Activated T-cell treated with anti-CD3 and anti-CD28 coated beads, Interleukin-2, amount 50 U/mL, for 24 hours (primary cell): ENCODE measurements at places on chromosomes 2 and 18.

DNA sequence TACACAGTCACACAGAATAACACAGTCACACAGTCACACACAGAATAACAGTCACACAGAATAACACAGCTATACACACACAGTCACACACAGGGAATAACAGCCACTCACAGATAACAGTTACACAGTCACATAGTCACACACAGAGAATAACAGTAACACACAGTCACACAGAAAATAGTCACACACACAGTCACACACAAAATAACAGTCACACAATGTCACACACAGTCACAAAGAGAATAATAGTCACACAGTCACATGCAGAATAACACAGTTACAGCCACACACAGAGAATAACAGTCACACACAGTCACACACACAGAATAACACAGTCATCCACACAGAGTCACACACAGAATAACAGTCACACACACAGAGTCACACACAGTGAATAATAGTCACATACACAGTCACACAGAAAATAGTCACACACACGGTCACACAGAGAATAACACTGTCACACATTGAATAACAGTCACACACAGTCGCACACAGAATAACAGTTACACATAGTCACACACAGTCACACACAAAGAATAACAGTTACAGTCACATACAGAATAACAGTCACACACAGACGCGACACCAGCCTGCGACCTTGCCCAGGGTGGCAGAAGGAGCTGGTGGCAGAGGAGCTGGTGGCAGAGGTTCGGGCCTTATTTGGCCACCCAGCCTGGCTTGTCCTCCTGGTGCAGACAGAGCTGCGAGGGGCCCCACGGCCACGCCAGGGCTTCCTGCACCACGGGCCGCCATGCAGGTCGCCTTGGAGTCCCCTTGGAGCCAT lies 51.3 kb downstream of the RAMP1 start:
- H3K27me3 ChIP-seq: no peaks in the 10 kb centered on the region
- H3K27ac ChIP-seq: no peak overlapping the region
- no peak for DNase-seq
- peaks cover 5% of the 10 kb centered on the region for H3K4me1 ChIP-seq
- H3K36me3 ChIP-seq: peaks cover 6% of the 10 kb centered on the region

DNA sequence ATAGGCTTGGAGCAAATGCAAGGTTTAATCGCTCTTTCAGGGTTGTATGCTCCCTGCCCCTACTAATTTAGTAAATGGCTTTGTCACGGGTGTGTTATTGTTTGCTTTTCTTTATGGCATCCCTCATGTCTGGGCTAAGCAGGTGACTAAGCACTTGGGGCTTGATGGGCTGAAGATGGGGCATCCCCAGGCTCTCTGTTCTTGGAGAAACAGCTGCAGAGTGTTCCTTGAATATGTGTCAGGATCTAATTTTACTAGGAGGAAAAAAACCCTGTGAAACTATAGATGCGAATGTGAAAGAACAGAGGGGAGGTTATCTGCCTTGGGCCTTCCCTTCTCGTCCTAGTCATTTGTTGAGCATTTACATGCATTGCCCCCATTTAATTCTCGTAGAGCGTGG lies 94.7 kb upstream of the TAF1B start:
- peaks cover 47% of the 10 kb centered on the region for H3K4me1 ChIP-seq
- H3K36me3 ChIP-seq: no peaks in the 10 kb centered on the region
- no peak for DNase-seq
- H3K27ac ChIP-seq: peak overlapping the region; percentile 62

DNA sequence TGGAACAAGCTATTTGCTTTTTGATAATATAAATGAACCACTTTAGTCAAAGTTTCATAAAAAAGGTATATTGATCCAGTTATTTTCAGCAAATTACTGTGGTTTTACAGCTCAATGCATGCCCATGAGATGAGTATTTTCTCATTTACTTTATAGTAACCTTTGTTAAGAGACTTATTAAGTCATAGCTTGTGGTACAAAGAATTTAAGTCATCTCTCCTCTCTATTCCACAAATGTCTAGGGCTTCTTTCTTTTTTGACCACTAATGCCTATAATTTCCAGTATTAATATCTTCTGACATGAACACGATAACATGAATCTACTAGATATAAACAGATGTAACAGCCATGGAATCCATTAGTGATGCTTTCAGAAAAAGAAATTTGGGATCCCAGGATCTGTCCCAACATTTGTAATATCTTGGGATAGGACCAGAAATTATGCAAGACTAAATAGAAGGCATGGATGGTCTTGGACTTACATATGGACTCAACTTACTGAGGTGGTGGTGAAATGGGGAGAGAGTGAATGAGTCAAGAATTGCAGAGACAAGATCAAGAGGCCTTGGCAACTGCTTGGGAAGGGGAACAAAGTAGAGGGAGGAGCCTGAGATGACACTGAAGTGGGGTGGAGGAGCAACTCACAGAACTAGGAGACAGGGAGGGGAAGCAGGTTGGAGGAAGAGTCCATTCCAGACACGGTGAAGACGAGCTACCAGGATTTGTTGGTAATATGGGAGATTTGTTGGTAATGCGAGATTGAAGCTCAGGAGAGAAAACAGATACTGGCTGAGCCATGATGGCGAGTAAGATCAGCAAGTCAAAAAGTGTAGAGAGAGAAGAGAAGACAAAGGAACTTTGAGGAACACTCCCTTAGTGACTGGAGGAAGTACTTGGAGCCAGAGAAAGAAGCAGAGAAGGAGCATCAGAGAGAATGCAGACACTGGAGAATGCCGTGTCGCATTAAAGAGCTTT lies 42.4 kb upstream of the KDM3A start:
- H3K4me1 ChIP-seq: peaks cover 5% of the 10 kb centered on the region
- no peak overlapping the region for H3K4me3 ChIP-seq
- no peak overlapping the region for H3K27ac ChIP-seq
- DNase-seq: no peak
- peaks cover 15% of the 10 kb centered on the region for H3K27me3 ChIP-seq
- no peaks in the 10 kb centered on the region for H3K36me3 ChIP-seq

- no peaks in the 10 kb centered on the region for H3K36me3 ChIP-seq
- no peaks in the 10 kb centered on the region for H3K27me3 ChIP-seq
Measured at GRCh38 chr2:215060861-215061536, 77.4 kb downstream of the ABCA12 start.

GRCh38 chr18:63859781-63860475 lies 27.6 kb upstream of the SERPINB2 start:
- H3K27me3 ChIP-seq: peaks cover 27% of the 10 kb centered on the region
- no peaks in the 10 kb centered on the region for H3K36me3 ChIP-seq
- no peaks in the 10 kb centered on the region for H3K4me1 ChIP-seq
- H3K4me3 ChIP-seq: no peak overlapping the region

DNA sequence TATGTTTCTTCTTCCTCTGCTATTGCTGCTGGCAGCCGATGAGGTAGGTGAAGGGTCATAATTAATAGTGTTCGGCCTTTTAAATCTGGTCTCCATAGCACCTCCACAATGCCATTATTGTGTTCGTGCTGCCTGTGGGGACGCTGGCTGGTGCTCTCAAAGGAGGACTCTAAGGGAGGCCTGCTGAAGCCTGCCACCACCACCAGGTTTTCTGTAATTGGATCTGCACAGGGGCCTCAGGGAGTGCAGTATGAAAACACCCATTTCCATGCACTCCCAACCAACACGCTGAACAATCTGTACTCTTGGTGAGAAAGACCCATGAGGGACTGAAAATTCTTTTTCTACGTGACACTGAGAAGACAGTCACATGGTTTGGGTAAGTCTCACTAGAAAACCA lies 17.6 kb upstream of the CLIP4 start:
- no peak overlapping the region for H3K4me3 ChIP-seq
- H3K4me1 ChIP-seq: no peaks in the 10 kb centered on the region
- no peak overlapping the region for H3K27ac ChIP-seq
- DNase-seq: no peak
- no peaks in the 10 kb centered on the region for H3K27me3 ChIP-seq

DNA sequence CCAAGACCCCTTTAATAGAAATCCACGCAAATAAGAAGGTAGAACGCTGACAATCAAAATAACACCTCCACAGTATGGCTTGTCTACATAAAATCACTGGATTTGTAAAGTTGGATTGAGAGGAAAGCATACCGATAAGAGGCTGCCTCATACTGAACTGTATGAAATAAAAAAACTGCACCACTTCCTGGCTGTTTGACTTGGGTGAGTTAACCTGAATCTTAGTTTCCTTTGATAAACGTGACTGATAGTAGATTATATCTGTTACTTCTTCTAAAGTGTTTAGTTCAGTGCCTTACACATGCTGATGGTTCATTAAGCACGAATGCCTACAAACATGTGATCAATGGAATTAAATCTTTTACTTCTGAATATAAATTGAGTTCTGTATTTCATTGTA lies 140.4 kb upstream of the RNF152 start:
- DNase-seq: no peak
- no peaks in the 10 kb centered on the region for H3K27me3 ChIP-seq
- peaks cover 23% of the 10 kb centered on the region for H3K4me1 ChIP-seq
- no peaks in the 10 kb centered on the region for H3K36me3 ChIP-seq
- H3K4me3 ChIP-seq: no peak overlapping the region

- H3K27me3 ChIP-seq: peaks cover 2% of the 10 kb centered on the region
- no peak overlapping the region for H3K27ac ChIP-seq
- no peaks in the 10 kb centered on the region for H3K36me3 ChIP-seq
- no peak for DNase-seq
- H3K4me3 ChIP-seq: no peak overlapping the region
Measured at GRCh38 chr18:51417643-51418483, 220.4 kb upstream of the MEX3C start.

DNA sequence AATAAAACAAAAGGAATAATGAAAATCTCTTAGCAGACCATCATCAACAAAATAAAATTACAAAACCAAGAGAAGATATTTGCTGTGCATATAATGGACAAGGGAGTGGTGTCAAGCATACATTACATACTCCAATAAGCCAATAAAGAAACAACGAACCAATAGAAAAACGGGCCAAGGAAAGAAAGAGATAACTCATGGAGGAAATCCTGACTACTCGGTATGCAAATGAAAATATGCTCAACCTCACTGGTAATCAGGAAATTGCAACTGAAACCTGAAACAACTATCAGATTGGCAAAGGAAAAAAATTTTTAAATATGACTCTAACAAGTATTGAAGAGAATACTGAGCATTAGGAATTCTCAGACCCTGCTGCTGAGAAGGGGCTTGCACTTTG lies 84.7 kb downstream of the BCL2 start:
- H3K4me1 ChIP-seq: peaks cover 85% of the 10 kb centered on the region
- DNase-seq: no peak
- peaks cover 61% of the 10 kb centered on the region for H3K36me3 ChIP-seq
- H3K4me3 ChIP-seq: peak overlapping the region; percentile 33

DNA sequence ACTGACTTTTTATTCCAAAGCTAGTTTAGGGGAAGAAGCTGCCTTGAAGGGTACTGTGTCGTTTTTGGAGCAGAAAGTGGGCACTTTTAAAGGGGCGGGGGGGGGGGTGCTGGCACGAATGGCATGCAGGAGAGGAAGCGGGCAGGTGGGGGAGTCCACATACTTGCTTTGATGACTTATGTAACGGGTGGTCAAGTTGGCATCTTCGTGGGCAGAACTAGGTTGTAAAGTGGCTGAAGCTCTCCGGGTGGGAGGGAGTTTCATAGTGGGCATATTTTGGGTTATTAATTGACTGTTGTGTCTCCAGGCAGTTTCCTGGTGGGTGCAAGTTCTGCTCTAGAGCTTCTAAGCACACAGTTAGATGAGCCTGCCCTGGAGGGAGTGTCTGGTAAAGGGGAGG lies 19.9 kb downstream of the PCARE start:
- DNase-seq: no peak
- no peaks in the 10 kb centered on the region for H3K36me3 ChIP-seq
- no peaks in the 10 kb centered on the region for H3K27me3 ChIP-seq

DNA sequence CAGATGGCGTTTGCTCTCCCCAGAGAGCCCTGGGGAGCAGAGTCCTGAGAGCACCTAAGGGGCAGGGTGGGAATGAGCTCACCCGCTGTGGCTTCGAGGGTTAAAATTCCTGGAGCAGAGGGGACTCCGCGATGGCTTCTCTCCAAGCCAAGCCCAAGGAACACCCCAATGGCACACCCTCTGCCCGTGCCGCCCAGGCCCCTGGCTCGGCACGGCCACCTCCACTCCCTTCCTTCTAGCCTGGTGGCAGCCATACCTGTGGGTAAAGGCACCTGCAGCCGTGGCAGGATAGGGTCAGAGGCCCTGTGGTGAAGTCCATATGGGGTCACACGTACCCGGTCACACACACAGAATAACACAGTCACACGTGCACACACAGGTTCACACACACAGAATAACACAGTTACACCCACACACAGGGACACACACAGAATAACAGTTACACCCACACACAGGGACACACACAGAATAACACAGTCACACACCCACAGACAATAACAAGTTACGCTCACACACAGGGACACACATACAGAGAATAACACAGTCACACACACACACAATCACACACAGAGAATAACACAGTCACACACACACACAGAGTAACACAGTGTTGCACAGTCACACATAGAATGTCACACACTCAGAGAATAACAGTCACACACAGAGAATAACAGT lies 50.5 kb downstream of the RAMP1 start:
- H3K4me3 ChIP-seq: no peak overlapping the region
- H3K27me3 ChIP-seq: no peaks in the 10 kb centered on the region
- peaks cover 6% of the 10 kb centered on the region for H3K36me3 ChIP-seq
- peaks cover 12% of the 10 kb centered on the region for H3K4me1 ChIP-seq
- no peak for DNase-seq

- H3K36me3 ChIP-seq: peaks cover 84% of the 10 kb centered on the region
- no peaks in the 10 kb centered on the region for H3K27me3 ChIP-seq
- no peak overlapping the region for H3K4me3 ChIP-seq
- no peak for DNase-seq
- H3K4me1 ChIP-seq: peaks cover 22% of the 10 kb centered on the region
- H3K27ac ChIP-seq: peak overlapping the region; percentile 63
Measured at GRCh38 chr2:127847931-127848330, 10.0 kb downstream of the POLR2D start.

DNA sequence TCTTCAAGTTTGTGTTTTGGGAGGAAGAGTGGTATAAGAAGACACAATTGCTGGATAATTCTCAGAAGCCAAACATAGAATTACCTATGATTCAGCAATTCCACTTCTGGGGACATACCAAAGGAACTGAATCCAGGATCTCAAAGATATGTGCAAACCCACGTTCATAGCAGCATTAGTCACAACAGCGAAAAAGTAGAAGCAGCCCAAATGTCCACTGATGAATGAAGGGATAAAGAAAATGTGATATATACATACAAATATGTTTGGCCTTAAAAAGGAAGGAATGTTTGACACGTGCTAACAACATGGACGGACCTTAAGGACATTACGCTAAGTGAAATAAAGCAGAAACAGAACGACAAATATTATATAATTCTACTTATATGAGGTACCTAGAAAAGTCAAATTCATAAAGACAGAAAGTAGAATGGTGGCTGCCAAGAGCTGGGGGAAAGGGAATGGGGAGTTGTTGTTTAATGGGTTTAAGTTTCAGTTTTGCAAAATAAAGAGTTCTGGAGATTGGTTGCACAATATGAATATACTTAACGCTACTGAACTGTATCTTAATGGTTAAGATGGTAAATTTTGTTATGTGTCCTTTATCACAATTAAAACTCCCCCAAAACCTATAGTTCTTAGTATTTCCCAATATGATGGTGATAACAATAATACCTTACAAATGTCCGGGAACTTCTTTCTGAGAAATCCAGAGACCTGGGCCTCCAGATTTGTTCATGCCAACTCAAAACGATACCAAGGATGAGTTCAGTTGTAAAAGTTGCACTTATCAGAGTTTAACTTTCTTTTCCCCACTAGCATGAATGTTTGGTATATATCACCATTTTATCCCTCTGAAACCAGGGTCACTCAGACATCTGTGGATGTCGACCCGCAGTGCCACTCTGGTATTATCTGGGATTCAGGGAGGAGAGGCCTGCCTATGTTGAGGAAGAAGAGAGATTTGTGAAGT lies 33.7 kb upstream of the WIPF1 start:
- no peak for DNase-seq
- H3K27ac ChIP-seq: peak overlapping the region; percentile 95
- H3K4me1 ChIP-seq: peaks cover 78% of the 10 kb centered on the region
- H3K4me3 ChIP-seq: peak overlapping the region; percentile 82
- no peaks in the 10 kb centered on the region for H3K27me3 ChIP-seq
